WTC11 (cell line): ENCODE measurements at places on chromosomes 7 and 10.
A peak's percentile ranks its signal among the peaks of the same experiment; 100 is the strongest.

GRCh38 chr7:22871661-22872060 is 49.0 kb upstream of the TOMM7 start:
- no peak overlapping the region for H3K27ac ChIP-seq
- DNase-seq, result no peak
- peaks cover 9% of the 10 kb centered on the region for H3K36me3 ChIP-seq
- H3K27me3 ChIP-seq, result no peaks in the 10 kb centered on the region; the same call in 1 of the 2 replicates

DNA sequence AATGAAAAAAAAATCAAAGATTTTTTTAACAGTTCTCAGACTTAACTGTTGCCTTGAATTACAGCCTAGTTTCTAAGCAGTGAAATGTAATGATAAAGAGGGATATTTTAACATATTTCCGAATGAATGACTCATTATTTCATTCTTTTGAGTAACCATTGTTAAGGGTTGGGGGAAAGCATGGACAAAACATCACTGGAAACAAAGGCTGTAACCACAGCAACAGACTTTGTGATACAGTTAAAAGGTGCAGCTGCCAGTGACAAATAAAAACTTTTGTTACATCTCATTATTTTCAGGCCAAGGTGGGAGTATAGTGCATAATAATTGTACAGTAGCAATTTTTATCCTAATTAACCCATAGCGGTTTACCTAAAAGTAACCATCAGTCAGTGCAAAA is 172.6 kb downstream of the LRRTM3 start:
- peaks cover 27% of the 10 kb centered on the region for H3K4me1 ChIP-seq
- DNase-seq, result no peak
- H3K27me3 ChIP-seq, result no peaks in the 10 kb centered on the region
- no peak overlapping the region for H3K4me3 ChIP-seq
- no peaks in the 10 kb centered on the region for H3K36me3 ChIP-seq

GRCh38 chr10:72248468-72249151 is 25.1 kb upstream of the DDIT4 start:
- peak; percentile 56 for DNase-seq
- H3K4me3 ChIP-seq, result peak overlapping the region; percentile 44
- H3K36me3 ChIP-seq, result no peaks in the 10 kb centered on the region

DNA sequence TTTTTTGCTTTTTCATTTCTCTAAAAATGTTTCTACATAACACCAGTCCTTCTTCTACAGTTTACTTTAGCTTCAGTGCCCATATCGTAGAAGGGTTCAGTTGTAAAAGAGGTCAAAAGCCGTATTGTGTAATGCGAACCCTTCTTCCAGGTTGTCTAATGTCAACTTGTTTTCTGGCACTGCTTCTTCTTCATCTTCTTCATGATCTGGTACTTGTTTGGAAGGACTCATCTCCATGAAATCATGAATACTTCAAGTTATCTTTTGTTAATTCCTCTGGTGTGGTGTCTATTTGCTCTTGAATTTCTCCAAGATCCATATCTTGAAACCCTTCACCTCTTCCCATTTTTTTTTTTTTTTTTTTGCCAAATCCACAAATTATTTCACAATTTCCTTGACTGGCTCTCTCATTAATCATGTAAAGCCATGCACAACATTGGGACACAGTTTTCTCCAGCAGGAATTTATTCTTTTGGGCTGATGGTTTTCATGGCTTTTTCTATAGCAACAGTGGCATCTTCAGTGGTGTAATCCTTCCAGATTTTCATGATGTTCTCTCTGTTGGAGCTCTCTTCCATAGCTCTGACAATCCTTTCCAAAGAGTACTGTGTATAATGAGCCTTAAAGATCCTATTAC is 85.1 kb downstream of the CPED1 start:
- no peaks in the 10 kb centered on the region for H3K36me3 ChIP-seq
- H3K4me1 ChIP-seq, result peaks cover 8% of the 10 kb centered on the region
- no peak overlapping the region for H3K4me3 ChIP-seq

DNA sequence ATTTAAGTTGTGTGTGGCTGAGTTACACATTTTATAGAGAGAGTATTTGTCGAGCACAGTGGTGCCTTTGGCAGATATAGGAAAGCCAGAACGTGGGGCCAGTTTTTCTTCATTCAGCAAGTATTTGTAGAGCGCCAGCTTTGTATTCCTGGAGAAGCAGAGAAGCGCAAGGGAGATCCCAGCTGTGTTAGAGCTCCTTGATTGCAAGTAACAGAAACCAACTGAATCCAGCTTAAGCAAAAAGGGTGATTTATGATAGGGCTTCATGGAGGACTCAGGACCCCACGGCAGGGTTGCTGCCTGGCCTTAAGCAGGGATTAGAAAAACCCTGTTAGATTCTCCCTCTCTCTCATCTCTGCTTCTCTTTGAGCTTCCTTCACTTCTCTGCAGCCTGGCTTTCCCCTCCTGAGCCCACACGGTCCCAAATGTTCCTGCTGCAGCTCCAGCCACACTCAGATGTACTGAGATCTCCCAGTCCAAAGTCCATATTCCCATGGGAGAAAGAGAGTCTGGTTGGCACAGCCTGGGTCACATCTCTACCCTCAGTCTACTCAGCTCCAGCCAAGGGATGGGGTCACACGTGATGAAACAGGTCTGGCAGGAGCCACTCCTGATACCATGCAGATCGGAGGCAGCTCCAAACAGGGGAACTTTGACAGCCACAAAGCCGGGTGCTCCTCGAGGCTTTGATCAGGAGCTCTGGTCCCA is 16.7 kb downstream of the UBTD1 start:
- no peak overlapping the region for H3K4me3 ChIP-seq
- DNase-seq, result no peak
- H3K27ac ChIP-seq, result peak overlapping the region; percentile 70
- no peaks in the 10 kb centered on the region for H3K36me3 ChIP-seq

GRCh38 chr10:80498833-80499741 is 38.6 kb upstream of the SH2D4B start:
- H3K4me1 ChIP-seq, result peaks cover 64% of the 10 kb centered on the region
- H3K36me3 ChIP-seq, result peaks cover 7% of the 10 kb centered on the region; the same call in 1 of the 2 replicates
- DNase-seq, result no peak
- peak overlapping the region; percentile 23; the same call in 1 of the 2 replicates for H3K27ac ChIP-seq
- no peak overlapping the region for H3K4me3 ChIP-seq
- H3K27me3 ChIP-seq, result no peaks in the 10 kb centered on the region

DNA sequence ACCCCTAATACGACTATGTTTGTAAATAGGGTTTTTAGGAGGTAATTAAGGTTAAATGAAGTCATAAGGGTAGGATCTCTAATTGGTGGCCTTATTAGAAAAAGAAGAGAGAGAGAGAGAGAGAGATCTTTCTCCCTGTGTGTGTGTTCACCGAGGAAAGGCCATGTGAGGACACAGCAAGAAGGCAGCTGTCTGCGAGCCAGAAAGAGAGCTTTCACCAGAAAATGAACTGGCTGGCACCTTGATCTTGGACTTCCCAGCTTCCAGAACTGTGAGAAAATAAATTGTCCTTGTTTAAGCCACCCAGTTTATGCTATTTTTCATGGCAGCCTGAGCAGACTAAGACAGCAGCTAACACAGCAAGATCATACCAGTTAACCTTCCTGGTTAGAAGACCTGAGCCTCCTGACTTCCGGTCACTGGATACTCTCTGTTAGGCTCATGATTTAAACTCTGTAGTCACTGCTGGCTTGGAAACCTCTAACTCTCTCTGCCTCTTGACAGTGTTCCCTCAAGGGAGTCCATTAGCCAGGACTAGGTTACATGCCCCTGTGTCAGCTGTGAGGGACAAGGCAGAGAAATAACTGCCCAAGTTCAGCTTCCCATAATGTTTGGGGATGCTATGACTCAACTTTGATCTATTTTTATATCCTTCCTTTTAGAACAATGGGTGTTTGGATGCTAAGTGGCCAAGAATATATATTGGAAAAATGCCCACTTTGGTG is 102.3 kb downstream of the DYNC1I1 start:
- H3K36me3 ChIP-seq, result peaks cover 14% of the 10 kb centered on the region
- no peak for DNase-seq
- peaks cover 5% of the 10 kb centered on the region; the same call in 1 of the 2 replicates for H3K4me1 ChIP-seq
